Endodermal cell (in vitro differentiated cells): ENCODE measurements at places on chromosomes 12 and 14.

- peaks cover 41% of the 10 kb centered on the region for H3K27me3 ChIP-seq
- no peak overlapping the region for H3K27ac ChIP-seq
- H3K36me3 ChIP-seq, result no peaks in the 10 kb centered on the region
- H3K4me3 ChIP-seq, result no peak overlapping the region
- DNase-seq, result no peak
Observed at GRCh38 chr12:114041590-114041989, 75.5 kb upstream of the RBM19 start.

DNA sequence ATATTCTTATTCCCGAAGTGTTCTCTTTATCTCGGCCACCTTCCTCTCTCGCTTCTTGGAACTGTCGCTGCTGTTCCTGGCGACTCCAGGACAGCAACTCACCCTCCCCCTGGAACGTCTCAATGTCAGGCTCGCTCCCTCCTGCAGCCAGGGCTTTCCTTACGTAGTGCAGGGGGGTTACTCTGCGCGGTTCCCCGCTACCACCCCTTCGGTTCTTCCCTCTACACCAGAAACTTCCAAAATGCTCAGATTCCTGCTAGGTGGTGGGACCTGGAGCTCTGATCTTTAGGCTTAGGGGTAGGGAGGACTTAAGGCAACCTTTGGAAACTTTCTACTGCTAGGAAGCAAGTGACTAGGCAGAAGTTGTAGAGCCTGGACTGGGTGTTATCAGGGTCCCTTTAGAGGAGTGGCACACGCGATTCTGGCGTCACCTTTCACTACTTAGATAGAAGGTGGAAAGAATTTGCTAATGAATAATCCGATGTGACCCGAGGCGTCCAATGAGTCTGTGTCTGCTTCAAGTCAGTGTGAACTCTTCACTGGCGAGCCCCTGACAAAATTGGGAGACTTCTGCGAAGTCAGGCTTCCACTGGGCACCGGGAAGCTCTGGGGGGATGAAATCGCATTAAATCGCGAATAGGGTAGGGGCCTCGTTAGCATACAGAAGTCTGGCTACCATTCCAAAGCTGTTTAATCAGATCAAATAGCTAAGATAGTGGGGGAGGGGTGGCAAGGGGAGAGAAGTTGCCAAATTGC, 900 bp upstream of the DPF3 start:
- H3K27ac ChIP-seq, result no peak overlapping the region
- H3K27me3 ChIP-seq, result peaks cover 55% of the 10 kb centered on the region
- H3K36me3 ChIP-seq, result no peaks in the 10 kb centered on the region
- H3K4me3 ChIP-seq, result peak overlapping the region; percentile 90
- H3K4me1 ChIP-seq, result no peaks in the 10 kb centered on the region
- peak; percentile 83 for DNase-seq

GRCh38 chr14:103819503-103820307, 27.7 kb downstream of the PPP1R13B start:
- no peaks in the 10 kb centered on the region for H3K27me3 ChIP-seq
- H3K27ac ChIP-seq, result peak overlapping the region; percentile 13
- peak overlapping the region; percentile 53 for H3K4me3 ChIP-seq
- DNase-seq, result peak; percentile 86

DNA sequence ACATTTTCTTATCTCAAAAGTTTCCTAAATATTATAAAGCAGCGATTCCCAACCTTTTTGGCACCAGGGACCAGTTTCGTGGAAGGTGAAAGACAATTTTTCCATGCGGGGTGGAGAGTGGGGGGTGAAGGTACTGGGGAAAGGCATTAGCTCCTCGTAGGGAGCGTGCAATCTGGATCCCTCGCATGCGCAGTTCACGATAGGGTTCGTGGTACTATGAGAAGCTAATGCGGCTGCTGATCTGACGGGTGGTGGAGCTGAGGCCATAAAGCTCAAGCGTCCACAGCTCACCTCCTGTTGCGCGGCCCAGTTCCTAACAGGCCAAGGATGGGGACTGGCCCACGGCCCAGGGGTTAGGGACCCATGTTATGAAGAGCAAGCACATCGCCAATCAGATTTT, 29.9 kb downstream of the NEUROD4 start:
- H3K36me3 ChIP-seq, result no peaks in the 10 kb centered on the region
- DNase-seq, result no peak
- no peaks in the 10 kb centered on the region for H3K27me3 ChIP-seq
- no peak overlapping the region for H3K27ac ChIP-seq

GRCh38 chr12:8876887-8877286, 37.4 kb upstream of the PHC1 start:
- no peaks in the 10 kb centered on the region for H3K36me3 ChIP-seq
- no peak overlapping the region for H3K27ac ChIP-seq
- no peaks in the 10 kb centered on the region for H3K4me1 ChIP-seq
- no peaks in the 10 kb centered on the region for H3K27me3 ChIP-seq
- H3K4me3 ChIP-seq, result no peak overlapping the region

DNA sequence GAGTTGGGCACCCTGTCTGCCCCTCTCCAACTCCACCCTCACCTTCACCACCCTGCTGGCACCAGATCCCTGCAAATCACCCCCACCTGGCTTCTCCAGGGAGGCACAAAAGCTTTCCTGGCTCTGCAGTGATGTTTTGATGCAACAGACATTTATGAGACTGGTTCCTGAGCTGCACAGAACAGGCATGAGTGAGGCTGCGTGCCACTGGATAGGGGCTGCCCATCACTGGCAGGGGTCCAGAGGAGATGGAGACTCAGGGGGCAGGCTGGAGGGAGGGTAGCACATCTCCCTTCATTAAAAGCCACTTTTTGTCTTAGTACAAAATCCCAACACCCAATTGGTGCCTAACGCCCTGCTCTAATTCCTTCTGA, 17.3 kb upstream of the ZDHHC22 start:
- no peak for DNase-seq
- peaks cover 8% of the 10 kb centered on the region for H3K27me3 ChIP-seq
- peaks cover 3% of the 10 kb centered on the region for H3K4me1 ChIP-seq
- H3K4me3 ChIP-seq, result no peak overlapping the region
- H3K36me3 ChIP-seq, result no peaks in the 10 kb centered on the region
- peak overlapping the region; percentile 86 for H3K27ac ChIP-seq

DNA sequence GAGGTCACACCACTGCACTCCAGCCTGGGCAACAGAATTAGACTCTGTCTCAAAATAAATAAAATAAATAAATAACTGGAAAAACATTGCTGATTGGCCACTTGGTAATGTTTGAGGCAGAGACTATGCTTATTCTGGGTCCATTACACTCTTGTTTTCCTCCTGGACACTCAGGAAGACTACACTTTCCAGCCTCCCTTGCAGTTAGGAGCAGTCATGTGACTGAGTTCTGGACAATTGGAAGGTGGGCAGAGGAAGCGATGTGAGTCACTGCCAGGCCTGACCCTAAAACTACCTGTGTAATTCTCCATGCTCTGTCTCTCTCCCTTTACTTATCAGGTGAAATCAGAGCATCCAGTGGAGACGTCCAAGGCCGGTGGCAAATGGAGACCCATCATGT, 74.4 kb downstream of the VCPKMT start:
- no peaks in the 10 kb centered on the region for H3K36me3 ChIP-seq
- H3K4me3 ChIP-seq, result no peak overlapping the region
- no peak for DNase-seq

GRCh38 chr14:91364524-91365270, 52.9 kb downstream of the CCDC88C start:
- no peaks in the 10 kb centered on the region for H3K4me1 ChIP-seq
- no peak overlapping the region for H3K27ac ChIP-seq
- DNase-seq, result peak; percentile 55
- H3K36me3 ChIP-seq, result no peaks in the 10 kb centered on the region
- no peaks in the 10 kb centered on the region for H3K27me3 ChIP-seq
- H3K4me3 ChIP-seq, result no peak overlapping the region

GRCh38 chr12:61765926-61766325, 494.3 kb upstream of the USP15 start:
- no peak for DNase-seq
- no peak overlapping the region for H3K27ac ChIP-seq
- H3K4me1 ChIP-seq, result no peaks in the 10 kb centered on the region
- no peaks in the 10 kb centered on the region for H3K36me3 ChIP-seq
- no peaks in the 10 kb centered on the region for H3K27me3 ChIP-seq

- H3K4me3 ChIP-seq, result no peak overlapping the region
- no peaks in the 10 kb centered on the region for H3K27me3 ChIP-seq
- peaks cover 9% of the 10 kb centered on the region for H3K4me1 ChIP-seq
- no peak overlapping the region for H3K27ac ChIP-seq
- DNase-seq, result no peak
- H3K36me3 ChIP-seq, result no peaks in the 10 kb centered on the region
Observed at GRCh38 chr12:89546151-89546550, 20.3 kb upstream of the POC1B start.
